ENCODE measurements at places on chromosomes 7 and 10.

DNA sequence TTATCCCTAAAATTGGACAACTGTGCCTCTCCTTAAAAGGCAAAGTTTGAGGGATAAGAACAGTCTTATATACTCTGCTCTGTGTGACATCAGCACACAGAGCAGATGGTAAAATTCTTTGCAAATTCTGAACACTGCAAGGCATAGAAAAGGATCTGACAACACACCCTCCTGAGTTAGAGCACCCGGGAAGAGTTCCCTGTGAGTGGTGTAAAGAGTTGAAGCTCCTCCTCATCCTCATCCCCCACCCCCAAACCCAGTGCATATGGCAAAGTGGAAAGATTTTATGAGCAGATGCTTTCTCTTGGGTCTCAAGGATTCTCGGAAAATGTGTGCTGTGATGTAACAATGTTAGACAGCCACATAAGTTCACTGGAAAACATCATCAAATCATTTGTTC, 40.0 kb upstream of the DGKI start:
- no peak for DNase-seq

DNA sequence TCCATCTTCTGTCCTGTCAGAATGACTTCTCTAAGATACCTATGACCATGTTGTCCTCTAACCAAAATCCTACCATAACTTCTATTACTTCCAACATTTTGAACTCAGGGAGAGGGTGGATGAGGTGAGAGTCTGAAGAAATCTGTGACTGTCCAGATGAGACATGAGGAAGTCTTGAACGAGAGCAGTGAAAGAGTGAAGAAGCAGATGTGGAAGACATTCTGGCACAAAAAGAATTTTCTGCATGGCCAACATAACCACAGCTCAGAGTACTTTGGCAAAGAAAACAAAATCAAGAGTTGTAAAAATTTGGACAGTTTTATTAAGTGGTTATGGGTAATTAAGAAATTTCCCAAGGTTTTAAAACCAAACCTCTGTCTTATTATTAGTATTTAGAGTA, 141.6 kb downstream of the CPEB3 start:
- no peak for DNase-seq

DNA sequence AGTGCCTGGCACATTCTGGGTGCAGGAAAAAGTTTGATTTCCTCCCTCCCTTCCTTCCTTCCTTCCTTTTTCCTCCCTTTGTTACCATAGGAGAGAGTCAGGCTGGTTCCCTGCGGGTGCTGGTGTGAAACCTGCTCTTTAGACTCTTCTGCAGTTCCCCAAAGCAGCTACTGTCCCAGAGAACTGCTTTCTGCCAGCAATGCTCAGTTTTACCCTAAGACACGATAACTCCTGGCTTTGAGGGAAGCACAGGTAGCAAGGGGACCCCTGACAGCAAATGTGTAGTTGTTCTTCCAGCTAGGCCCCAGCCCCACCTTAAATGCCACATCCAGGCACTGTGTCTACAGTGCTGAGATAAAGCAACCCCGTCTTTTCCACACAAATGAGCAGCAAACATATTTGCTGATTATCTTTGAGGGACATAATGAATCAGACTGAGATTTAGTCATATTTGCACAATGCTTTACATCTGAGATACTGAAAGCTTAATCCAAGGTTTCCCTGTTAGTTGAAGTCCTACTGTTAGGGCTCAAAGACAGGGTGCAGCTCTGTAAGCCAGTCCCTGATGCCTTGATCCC, 55.5 kb downstream of the MET start:
- no peak for DNase-seq

- DNase-seq: no peak
These were observed 54.7 kb downstream of the EMX2 start for GRCh38 chr10:117597216-117597615.

DNA sequence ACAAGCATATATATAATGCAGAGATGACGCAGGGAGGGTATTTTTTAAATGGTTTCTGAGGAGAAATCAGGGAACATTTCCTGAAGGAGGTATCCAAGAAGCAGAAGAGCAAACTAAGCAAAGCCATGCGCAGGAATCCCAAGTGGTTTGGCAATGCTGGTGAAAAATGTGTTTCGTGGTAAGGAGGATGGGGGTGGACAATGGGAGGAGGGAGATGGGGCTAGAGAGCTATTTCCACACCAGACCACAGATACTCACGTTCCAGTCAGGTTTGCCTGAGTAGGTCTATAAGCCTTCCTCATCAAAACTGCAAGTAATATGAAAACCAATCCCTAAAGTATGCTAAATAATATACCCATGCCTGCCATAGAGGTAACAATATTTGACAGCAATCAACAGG, 223.7 kb upstream of the MKLN1 start:
- no peak for DNase-seq

DNA sequence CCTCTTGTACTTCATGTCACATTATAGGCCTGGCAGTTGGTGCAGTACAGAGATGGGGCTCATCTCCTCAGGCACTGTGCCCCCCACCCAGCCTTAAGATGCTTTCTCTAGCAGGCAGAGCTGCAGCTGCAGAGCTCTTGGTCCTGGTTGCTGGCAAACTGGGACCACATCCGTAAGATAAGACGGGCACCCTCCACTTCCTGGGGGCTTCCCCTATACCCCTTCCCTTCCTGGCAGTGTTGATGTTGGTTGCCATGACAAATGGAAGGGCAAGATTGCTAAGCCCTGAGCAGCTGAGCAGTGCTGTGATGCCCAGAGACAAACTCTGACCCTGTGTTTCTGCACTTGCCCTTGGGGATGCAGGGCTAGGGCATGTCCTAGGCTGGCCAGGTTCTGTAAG, 103.4 kb upstream of the ANLN start:
- DNase-seq: no peak

GRCh38 chr7:113768387-113768786, 150.4 kb downstream of the PPP1R3A start:
- DNase-seq: peak; percentile 2

GRCh38 chr7:124085179-124085578, 52.3 kb upstream of the TMEM229A start:
- DNase-seq: no peak

- no peak for DNase-seq
These were observed 74.6 kb downstream of the XRCC2 start for GRCh38 chr7:152601305-152601798.

- no peak for DNase-seq
These were observed 80.4 kb downstream of the ADK start for GRCh38 chr10:74231375-74231774.

- DNase-seq: no peak
These were observed 2.9 kb upstream of the ATP6V0E2 start for GRCh38 chr7:149870701-149871483.

DNA sequence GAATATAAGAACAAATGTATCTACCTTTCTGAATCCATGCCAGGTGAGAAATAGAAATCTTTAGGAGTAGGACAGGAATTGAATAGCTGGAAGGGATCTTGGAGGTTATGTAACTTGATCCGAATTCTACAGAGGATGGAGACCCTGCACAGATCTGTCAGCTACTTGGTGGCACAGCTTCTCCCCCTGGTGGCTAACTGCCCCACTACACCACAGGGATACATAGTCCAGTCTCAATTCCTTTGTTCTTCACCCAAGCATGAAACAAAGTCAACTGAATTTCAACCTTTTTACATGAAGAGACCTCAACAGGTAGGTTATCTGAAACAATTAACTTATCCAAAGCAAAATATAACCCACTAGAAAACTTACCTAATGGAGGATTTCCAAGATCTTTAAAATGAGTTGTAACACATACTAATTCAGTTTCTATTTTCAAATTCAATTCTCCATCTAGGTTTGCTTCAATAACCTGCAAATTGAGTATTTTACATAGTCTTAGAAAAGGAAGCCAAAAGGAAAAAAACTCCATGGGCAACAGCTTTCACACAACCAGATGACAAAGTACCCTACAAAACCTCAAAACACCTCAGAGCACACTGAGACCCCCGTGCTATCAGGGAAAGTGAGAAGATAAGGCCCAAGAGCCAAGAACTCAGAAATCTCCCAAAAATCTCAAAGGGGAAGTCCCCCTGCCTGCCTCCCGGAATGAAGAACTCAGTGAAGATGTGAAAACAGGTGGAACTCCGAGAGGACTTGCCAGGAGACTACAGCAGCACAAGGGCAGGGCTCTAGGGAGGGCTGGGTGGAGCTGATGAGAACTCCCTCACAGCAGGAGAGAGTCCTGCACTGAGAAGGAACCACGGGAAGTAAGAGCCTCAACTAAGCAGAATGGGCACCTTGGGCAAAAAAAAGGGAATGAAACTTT, 10.3 kb downstream of the HUS1 start:
- peak; percentile 90 for DNase-seq

- no peak for DNase-seq
These were observed 181.4 kb downstream of the ARID5B start for GRCh38 chr10:62082729-62083411.

- DNase-seq: no peak
These were observed 178.0 kb downstream of the MDFIC start for GRCh38 chr7:115099906-115100305.

GRCh38 chr10:5608608-5609220, 57.7 kb downstream of the ASB13 start:
- no peak for DNase-seq

DNA sequence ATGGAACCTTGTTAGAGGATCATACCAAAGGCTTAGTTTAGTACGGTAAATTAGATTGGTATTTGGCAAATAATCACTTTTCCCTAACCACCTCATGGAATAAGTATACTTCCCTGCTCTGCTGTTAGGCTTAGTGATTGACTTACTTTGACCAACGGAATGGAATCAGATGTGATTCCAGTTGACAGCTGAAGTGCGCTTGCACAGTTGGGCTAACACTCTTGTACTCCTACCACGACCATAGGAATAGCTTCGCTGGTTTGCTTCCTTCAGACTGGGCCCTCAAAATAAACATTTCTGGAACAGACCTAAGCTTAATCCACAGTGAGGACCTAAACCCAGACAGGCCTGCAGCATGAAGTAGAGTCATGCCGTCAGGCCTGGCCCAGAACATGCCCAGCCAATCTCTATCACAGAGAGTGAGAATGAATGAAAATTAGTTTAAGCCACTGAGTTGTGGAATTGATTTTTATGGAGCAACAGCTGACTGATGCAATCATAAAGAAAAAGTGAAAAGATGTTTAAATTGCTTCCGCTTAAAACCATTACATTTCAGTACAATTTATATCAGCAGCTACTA, 122.3 kb downstream of the DOCK4 start:
- no peak for DNase-seq

DNA sequence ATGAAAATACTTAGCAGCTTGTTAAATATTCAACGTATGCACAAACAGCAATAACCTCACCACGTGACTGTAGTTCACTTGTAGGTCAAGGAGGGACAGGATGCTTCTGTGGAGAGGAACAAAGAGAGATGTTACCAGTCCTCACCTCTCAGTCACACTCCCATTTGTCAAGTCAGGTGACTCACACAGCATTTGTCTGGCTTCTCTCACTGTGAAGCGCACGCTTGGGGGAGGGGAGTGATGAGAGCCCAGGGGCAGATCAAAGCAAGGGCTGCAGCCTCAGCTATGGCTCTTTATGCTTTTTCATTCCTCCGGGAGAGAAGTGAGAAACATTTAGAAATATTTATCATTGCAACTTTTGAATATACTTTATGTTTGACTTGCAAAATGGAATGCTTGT, 2.9 kb upstream of the RBM20 start:
- no peak for DNase-seq

DNA sequence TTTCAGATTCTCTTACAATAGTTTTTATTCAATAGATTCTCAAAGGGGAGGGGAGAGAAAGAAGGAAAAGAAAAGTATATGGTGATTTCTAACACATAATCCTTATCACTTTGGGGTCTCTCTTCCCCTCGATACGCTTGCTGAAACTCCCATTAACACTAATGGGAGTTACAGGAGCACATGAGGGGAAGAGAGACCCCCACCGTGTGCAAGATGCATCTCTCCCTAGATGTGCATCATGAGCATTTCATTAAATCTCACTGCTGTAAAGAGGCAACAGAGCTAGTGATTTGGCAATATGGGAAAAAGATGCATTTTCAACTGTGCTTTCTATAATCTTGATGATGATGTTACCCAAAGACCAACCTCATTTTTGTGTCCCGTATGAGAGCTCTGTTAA, 177.4 kb downstream of the SKAP2 start:
- DNase-seq: no peak

GRCh38 chr10:22630234-22631174, 83.9 kb downstream of the PIP4K2A start:
- DNase-seq: no peak

- no peak for DNase-seq
These were observed 52.5 kb upstream of the GRB10 start for GRCh38 chr7:50835156-50835555.

- DNase-seq: no peak
These were observed 30.6 kb downstream of the APBB1IP start for GRCh38 chr10:26468700-26469099.

DNA sequence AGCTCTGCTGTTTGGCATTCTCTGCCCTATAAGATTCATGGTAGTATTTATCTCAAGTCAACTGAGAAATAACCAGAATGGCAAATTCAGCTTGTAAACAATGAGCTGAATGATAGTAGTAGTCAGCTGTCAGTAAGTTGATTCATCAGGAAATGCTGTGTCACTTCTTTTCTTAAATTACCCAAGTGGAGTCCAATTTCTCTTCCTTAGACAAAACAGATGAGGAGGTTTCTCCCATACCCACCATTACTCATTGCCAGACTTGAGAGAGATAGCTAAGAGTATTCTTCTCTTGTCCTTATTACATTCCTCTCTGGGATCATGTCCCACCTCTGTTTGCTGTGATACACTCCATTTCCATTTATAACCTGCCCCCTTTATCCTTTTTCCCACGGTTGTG, 159.8 kb upstream of the STEAP1 start:
- no peak for DNase-seq

DNA sequence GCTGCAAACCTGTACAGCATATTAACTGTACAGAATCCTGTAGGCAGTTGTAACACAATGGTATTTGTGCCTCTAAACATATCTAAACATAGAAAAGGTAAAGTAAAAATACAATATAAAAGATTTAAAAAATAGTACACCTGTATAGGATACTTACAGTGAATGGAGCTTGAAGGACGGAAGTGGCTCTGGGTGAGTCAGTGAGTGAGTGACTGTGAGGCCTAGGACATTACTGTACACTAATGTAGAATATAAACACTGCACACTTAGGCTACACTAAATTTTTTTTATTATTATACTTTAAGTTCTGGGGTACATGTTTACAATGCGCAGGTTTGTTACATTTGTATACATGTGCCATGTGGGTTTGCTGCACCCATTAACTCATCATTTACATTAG, 97.3 kb upstream of the STK17A start:
- DNase-seq: no peak

- DNase-seq: no peak
These were observed 69.7 kb downstream of the CFAP46 start for GRCh38 chr10:132872658-132873057.

DNA sequence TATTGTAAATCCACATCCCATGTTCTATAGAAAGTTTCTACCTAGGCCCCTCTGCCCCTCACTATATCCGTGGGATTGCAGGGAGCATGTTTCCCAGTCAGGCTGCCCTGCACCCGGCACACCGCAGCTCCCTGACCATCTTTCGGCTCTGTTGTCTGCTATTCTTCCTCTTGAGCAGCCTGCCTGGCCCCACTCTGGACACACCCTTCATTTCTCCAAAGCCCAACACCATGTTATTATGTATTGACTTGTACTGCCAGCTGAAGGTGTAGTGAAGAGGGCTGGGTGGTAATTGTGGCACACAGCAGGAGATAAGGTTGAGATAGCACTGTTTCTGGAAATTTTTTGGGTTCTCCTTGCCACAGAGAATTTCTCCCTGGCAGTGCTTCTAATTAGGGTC, 9.8 kb downstream of the LRMDA start:
- DNase-seq: no peak

GRCh38 chr10:49827297-49827696, 65.2 kb upstream of the OGDHL start:
- DNase-seq: no peak

GRCh38 chr10:98262571-98262970, 5.4 kb downstream of the LOXL4 start:
- DNase-seq: peak; percentile 77

Measured in Kasumi-1 (cell line).